EL (cell line): ENCODE measurements at places on chromosomes 13 and 19.

DNA sequence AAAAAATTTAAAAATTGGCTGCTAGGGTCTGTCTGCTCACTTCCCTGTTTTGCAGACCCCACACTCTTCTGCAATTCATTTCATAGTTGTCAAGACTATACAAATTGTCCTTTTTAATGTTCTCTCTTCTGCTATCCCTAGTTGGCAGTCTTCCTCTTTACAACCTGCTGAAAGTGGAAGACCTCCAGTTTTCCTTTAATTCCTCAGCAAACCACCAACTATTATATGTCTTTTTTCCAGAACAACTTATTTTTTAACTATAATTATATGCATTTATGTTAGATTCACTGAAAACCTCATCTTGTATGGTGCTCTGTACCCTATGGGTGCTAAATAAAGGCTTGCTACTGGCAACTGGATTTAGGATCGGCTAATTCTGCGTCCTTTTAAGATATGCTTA lies 1.1 kb upstream of the PHF11 start:
- DNase-seq: no peak

DNA sequence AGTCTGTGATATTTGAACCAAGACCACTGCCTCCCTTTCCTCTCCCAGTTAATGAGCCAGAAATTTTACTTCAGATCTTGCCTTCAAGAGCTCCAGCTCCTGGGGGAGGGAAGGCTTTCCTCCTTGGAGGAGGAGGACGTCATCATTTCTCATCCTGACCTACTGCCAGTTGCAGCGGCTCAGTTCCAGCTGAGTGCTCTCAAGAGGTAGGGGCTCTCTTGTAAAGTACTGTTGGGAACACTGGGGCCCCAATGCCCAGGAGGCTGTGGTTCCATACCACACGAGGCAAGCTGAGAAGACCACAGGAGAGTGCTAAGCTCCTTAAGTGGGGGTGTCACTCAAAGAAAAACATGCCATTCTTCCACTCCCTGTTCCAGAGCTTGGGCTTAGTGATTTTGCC lies 36.2 kb downstream of the METTL21C start:
- DNase-seq: no peak

- no peak for DNase-seq
These were observed 29.0 kb upstream of the CEBPG start for GRCh38 chr19:33344573-33344925.

GRCh38 chr19:374886-375235 lies 30.3 kb upstream of the MIER2 start:
- no peak for DNase-seq

DNA sequence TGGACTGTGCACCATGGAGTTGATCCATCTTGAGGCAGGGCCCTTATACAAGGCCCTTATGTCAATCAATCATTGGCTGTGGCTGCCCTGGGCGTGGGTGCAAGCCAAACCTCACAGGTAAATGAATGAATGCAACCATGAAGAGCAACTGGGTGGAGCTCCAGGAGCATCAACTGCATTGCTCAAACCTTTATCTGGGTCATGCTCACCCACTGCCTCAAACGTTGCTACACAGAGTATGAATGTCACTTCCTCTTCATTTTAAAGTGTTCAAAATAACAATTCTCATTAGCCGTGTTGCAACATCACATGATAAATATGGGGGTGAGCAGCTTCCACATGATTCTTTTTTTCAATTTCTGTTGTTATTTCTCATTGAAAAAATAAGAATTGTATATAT lies 6.4 kb upstream of the ZNF333 start:
- DNase-seq: no peak

- DNase-seq: no peak
These were observed 1124.8 kb upstream of the PRR20A start for GRCh38 chr13:56015919-56016318.

DNA sequence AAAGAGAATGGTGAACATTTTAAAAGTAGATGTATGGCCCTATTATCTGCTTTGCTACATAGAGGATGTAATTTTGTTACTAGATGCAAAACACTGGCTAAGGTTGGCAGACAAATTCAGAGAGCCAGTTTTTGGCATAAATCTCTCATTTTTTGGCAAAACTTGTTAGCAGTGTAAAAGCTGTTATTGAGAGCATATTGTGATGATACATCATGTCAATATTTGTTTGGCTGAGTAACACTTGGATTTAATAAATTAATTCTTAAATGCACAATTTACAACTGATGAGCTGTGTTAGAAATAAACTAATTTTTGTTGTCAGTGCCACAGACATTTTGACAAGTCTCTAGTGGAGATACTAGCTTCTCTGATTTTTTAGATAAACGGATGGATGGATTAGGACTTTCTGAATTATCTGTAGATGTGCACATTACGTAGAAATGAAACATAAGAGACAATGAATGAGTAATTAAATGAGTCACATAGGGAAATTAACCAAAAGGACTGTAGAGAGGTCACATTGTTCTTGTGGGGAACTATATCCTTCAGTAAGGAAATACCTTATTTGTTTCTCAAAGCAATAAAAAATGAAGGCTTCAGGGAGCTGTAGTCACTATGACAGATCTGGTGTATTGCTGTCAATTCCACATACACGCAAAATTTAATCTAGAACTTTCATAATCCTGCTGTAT lies 17.4 kb downstream of the UFM1 start:
- DNase-seq: peak; percentile 53

DNA sequence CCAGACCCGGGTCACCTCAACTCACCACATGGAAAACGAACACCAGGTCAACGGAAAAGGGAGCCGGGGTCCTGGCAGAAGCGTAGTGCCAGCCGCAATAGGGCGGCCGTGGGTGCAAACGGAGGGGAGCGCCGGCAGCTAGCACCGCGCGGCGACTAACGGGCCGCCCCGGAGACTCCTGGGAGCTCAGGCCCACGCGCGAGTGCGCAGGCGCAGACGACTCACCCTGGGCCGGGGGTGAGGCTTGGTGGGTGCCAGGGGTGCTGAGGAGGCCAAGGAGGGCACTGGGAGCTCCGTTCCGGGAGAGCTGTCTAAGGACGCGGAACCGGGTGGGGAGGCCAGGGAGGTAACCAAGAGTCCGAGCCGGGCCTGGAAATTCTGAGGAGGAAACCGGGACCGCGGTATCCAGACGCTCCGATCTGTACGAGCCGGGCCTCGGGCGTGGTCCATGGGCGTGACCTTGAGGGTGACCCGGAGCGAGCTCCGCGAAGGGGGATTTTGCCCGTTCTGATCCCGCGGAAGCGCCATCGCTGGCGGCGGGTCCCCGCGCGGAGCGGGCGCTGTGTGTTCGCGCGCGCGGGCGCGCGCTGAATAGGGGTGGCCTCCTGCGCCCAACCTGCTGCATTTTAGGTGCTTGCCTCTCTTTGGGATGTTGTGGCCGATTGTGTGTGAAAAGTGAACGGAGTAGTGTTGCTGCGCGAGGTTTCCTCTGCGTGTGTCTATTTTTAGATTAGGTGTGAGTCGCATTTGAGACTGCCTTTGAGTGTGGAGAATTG lies at the start of gene ZNF382:
Gene ZNF382 (plus strand): TSS at position 213 of the 776 bp plus-strand sequence. CDS start 4,602 bp downstream, outside the sequence.
- peak; percentile 70 for DNase-seq

GRCh38 chr13:24644036-24644435 lies 36.2 kb upstream of the ATP12A start:
- no peak for DNase-seq

- DNase-seq: no peak
These were observed 5.6 kb downstream of the PNKP start for GRCh38 chr19:49861541-49862378.

- no peak for DNase-seq
These were observed 54.0 kb upstream of the F7 start for GRCh38 chr13:113051641-113052040.

- DNase-seq: no peak
These were observed 1.3 kb upstream of the LDLR start for GRCh38 chr19:11087870-11088505.

DNA sequence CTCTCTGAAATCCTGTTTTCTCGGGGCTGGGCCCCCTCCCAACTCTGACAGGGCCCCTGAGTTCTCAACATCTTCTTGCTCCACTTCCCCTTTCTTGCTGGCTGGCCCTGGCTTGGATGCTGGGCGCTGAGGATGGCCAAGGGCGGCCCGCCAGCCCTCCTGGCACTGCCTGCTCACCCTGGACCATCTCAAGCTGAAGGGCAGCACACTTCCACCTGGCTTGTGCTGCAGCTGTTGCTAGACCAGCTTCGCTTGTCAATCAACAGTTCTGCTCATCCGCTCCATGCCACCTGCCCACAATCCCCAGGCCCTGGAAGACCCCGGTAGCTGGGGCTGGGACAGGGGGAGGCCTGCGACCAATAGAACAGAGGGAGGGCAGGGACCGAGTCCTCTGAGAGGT lies 6.9 kb upstream of the GMIP start:
- no peak for DNase-seq

DNA sequence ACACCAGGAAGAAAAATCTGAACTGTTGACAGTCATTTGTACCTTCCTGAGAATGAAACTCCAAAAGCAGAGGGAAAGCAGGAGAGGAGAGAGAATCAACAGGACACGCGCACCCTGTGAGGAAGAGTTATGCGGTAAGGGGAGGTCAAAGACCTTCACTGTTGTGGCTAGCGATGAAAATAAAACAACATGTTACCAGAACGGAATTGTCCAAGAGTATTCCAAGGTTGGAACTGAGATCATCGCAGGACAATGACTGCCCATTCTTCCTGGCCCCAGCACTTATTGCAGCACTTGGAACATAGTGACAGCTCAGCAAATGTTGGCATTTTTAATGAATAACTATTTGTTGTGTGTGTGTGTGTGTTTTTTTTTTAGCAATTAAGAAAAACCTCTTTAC lies 176.0 kb upstream of the TSC22D1 start:
- DNase-seq: no peak

DNA sequence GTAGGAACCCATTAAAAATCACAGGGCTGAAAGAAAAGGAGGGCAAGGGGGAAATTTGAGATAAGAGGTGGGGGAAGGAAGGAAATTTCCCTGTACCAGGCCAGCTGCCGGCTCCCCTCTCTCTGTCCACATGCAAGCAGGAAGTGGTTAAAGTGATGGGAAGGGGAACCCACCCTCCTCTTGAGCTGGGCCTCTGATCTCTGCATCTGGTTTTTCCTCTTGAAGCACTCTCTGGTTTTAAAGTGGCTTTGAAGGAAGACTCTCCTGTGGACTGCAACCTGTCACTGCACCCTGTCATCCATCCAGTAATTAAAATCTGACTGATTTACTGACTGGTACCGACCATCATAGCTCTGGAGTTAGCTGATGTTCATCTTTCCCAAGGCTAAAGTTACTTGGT lies 239.6 kb downstream of the TSHZ3 start:
- DNase-seq: no peak

GRCh38 chr19:5046339-5047039 lies 77.6 kb downstream of the KDM4B start:
- DNase-seq: peak; percentile 60

DNA sequence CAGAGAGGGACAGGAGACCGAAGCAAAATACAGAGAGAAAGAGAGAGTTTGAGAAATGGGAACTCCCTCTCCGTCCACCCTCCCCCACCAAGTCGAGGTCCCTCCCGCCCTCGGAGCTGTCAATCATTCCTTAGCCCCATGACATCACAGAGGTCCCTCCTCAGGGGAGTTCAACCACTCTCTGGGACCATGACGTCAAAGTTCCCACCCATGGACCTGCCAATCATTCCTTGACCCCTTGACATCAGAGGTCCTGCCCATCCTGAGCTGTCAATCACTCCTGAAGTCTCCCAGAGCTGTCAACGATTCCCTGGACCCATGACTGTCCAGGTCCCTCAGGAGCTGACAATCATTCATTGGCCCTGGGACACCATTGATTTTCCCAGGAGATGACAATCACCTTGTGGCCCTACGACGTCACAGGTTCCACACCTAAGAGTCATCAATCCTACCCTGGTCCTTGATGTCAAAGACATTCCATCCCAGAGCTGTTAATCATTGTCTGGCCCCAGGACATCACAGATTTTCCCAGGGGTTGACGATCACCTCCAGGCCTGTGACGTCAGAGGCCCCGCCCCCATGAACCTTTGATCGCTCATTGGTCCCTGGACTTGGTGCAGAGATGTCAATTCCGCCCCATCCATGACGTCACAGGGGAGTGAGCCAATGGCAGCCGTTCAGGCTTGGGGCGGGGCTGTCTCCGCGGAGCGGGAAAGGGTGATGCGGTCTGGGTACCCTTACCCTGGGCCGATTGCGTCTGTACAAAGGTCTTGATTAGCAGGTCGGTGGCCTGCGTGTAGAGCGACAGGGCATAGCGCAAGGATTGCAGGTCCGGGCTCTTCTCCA lies 61.7 kb downstream of the COLGALT1 start:
- peak; percentile 24 for DNase-seq

- DNase-seq: no peak
These were observed 15.4 kb downstream of the LGALS13 start for GRCh38 chr19:39617745-39618144.

- no peak for DNase-seq
These were observed 12.4 kb upstream of the AKAP11 start for GRCh38 chr13:42259515-42259914.

DNA sequence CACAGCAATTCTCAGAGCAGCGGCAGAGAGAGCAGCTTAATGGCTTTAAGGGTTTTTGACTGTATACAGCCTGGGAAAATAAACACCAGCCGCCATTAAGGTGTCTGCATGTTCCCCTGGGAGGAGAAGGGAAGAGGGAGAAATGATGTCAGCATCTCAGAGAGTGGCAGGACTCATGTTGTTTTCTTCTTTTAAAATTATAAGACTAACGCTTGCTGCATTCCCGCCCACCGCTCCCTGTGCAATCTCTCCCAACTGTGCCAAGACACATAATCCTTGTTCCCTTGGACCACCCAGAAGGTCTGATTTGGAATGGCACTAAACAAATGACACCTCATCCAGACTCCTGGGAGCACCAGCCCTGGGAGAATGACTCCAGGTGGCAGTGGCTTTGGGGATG lies 27.7 kb upstream of the FAM216B start:
- DNase-seq: no peak

- no peak for DNase-seq
These were observed 90.3 kb downstream of the IER2 start for GRCh38 chr19:13240312-13241022.

- DNase-seq: peak; percentile 89
These were observed at the start of gene DZIP1 for GRCh38 chr13:95644601-95645052. Gene DZIP1, minus strand, starts transcription at chr13:95644706. Its CDS starts 2,677 bp downstream, at chr13:95642029.

DNA sequence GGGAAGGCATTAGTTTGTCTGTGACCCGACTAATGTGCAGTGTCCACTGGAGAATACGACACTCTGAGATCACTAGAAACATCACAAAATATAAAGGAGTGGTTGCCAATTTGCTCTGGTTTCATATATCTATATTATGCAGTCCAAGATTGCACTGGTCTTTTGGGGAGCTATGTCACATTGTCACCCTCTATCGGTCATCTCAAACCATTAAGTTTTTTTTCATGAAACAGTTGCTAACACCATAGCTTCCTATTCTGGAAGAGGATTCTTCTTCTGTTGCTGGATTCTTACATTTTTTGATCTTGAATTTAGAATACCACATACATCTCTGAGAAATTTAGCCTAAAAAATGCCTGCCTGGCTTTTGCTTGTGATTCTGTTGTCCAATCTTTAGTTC lies 168.6 kb downstream of the LACC1 start:
- DNase-seq: no peak

DNA sequence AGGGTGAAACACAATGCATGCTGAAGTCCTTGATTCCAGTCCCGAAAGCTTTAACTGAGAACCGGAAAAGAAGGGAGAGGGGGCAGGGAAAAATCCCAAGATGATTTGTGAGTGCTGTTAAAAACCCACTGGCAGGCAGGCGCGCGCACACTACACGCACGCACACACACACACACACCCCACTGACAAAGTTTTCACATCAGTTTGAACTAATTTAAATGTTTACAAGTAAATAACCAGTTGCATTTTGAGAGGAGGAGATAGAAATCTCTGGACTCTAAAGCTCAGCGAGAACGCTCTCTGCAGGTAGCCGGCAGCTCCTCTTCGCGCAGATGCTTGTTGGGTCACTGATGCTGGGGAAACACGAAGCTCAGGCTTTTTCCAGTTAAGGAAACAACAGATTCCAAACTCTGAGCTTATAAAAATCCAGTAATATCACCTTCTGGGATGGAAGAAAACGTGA lies 818 bp upstream of the SLITRK1 start:
- peak; percentile 18 for DNase-seq
